Nucleus accumbens (tissue), 56 donors: ENCODE measurements at places on chromosomes 12 and 14.

GRCh38 chr12:13147688-13148484, 44.4 kb upstream of the GSG1 start:
- no peak for DNase-seq

GRCh38 chr12:1419849-1420371, 174.5 kb downstream of the FBXL14 start:
- DNase-seq = no peak

- no peak for DNase-seq
Observed at GRCh38 chr12:65121956-65122469, 908 bp upstream of the WIF1 start.

- DNase-seq = no peak
Observed at GRCh38 chr12:99766408-99766807, 118.9 kb downstream of the GARIN6 start.

DNA sequence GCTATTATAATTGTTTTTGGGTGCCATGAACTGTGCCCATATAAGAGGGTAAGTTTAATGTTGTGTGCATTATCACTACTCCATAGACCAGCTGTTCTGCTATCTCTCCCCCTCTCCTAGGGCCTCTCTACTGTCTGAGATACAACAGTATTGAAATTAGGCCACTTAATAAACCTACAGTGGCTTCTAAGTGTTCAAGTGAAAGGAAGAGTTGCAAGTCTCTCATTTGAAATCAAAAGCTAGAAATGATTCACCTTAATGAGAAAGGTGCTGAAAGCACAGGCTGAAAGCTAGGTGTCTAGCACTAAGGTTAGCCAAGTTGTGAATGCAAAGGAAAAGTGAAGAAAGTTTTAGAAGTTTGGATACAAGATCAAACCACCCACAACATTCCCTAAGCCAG, 168.0 kb downstream of the SLC16A7 start:
- no peak for DNase-seq

GRCh38 chr12:14394317-14395073, 29.0 kb downstream of the ATF7IP start:
- DNase-seq = no peak
